ENCODE measurements at places on chromosomes 7 and 10. TPM values are rescaled to one million over a fixed set of nuclear protein-coding genes. Genes with fewer than 3 reads are reported as not detected.

- DNase-seq = no peak
These were observed 8.9 kb upstream of the VSTM4 start for GRCh38 chr10:49123981-49124950.

- DNase-seq = no peak
These were observed 1.8 kb upstream of the INTS1 start for GRCh38 chr7:1505731-1506550.

- no peak for DNase-seq
These were observed 551.0 kb upstream of the AUTS2 start for GRCh38 chr7:69047151-69047754.

DNA sequence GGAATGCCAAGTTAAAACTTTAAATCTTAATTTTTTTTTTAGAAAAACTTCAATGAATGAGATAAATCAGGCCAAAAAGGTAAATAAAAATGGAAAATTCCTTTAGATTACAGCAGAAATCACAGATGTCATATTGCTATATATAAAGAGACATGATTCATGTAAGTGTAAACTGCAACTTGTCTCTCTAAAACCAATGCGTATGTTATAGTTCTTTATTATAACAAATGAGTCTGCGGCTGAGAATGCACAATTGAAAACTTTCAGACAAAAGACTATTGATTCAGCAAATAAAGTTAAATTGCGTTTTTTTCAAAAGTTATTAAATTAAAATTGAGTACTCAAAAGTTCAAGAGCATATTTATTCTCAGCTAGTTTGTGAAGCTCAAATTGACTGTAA lies 425.3 kb downstream of the PARD3 start:
- no peak for DNase-seq

DNA sequence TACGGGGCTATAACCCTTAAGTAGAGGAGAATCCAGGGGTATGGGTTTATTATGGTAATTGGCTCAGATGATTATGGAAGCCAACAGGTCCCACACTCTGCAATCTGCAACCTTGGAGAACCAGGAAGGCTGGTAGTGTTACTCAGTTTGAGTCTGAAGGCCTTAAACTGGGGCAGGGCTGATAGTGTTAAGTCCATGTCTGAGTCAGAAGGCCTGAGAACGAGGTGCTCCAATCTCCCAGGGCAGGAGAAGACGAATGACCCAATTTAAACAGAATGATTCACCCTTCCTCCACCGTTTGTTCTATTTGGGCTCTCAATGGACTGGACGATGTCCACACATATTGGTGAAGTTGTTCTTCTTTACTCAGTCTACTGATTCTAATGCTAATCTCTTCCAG lies 244.5 kb upstream of the PTER start:
- no peak for DNase-seq

Gene FAS
- total RNA-seq = 34.7 TPM

Gene PIP
- not detected for total RNA-seq

Gene LEP
- total RNA-seq = 0.89 TPM

Gene FAM25A
- total RNA-seq = not detected

Measured in ureter (tissue), 1 donor.